Activated T-cell treated with anti-CD3 and anti-CD28 coated beads, Interleukin-2, amount 50 U/mL, for 72 hours (primary cell): ENCODE measurements at places on chromosomes 16 and 17. TPM values are rescaled to one million over a fixed set of nuclear protein-coding genes. Genes with fewer than 3 reads are reported as not detected.

DNA sequence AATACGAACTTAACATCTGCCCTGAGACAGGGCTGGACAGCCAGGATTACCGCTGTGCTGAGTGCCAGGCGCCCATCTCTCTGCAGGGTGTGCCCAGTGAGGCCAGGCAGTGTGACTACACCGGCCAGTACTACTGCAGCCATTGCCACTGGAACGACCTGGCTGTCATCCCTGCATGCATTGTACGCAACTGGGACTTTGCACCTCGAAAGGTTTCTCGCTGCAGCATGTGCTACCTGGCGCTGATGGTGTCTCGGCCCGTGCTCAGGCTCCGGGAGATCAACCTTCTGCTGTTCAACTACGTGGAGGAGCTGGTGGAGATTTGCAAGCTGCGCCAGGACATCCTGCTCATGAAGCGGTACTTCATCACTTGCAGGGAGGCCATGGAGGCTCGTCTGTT lies 33.7 kb downstream of the CDRT15L2 start:
- H3K4me3 ChIP-seq, result no peak overlapping the region
- H3K4me1 ChIP-seq, result no peaks in the 10 kb centered on the region
- no peak overlapping the region for H3K27ac ChIP-seq
- H3K27me3 ChIP-seq, result no peaks in the 10 kb centered on the region
- H3K36me3 ChIP-seq, result no peaks in the 10 kb centered on the region
- no peak for DNase-seq

- peaks cover 32% of the 10 kb centered on the region for H3K4me1 ChIP-seq
- no peak for DNase-seq
- peaks cover 2% of the 10 kb centered on the region for H3K36me3 ChIP-seq
- peak overlapping the region; percentile 33 for H3K4me3 ChIP-seq
- H3K27me3 ChIP-seq, result no peaks in the 10 kb centered on the region
- peak overlapping the region; percentile 76 for H3K27ac ChIP-seq
Observed at GRCh38 chr17:7853691-7854038, 1.2 kb upstream of the TMEM88 start.

- H3K36me3 ChIP-seq, result peaks cover 32% of the 10 kb centered on the region
- H3K4me1 ChIP-seq, result peaks cover 43% of the 10 kb centered on the region
- no peaks in the 10 kb centered on the region for H3K27me3 ChIP-seq
Observed at GRCh38 chr17:72711521-72712310, 380.8 kb downstream of the SLC39A11 start.

The GDPD1 gene
- total RNA-seq, result 3.0 TPM

DNA sequence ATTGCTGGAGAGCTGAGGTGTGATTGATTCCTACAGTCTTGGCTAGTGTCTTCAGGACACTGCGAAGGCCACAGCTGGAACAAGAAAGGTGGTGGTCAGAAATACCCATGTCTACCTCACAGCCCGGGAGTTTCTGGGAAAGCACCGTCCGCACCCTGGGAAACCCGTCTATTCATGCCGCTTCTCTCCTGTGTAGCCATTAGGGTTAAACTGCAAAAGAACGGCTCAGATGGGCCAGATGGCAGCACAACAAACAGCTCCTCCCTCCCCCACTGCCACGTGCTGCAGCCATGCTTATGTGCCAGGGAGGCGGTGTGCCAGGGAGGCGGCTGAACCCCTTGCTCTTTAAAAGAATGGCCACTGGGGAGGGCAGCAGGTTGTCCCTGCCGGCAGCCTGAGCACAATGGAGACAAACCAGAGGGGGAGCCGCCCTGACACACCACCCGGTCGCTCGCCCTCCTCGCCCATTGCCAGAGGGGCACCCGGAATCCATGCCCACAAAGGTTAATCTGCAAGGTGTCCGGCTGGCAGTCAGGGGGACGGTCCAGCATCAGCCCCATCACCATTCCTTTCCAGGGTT lies 65.2 kb downstream of the CYTH1 start:
- peak overlapping the region; percentile 59 for H3K27ac ChIP-seq
- H3K36me3 ChIP-seq, result no peaks in the 10 kb centered on the region
- H3K27me3 ChIP-seq, result no peaks in the 10 kb centered on the region
- H3K4me1 ChIP-seq, result peaks cover 95% of the 10 kb centered on the region
- H3K4me3 ChIP-seq, result peak overlapping the region; percentile 70
- DNase-seq, result no peak

The KRTAP9-4 gene
- total RNA-seq, result not detected

The HS3ST3B1 gene
- total RNA-seq, result 17.1 TPM

DNA sequence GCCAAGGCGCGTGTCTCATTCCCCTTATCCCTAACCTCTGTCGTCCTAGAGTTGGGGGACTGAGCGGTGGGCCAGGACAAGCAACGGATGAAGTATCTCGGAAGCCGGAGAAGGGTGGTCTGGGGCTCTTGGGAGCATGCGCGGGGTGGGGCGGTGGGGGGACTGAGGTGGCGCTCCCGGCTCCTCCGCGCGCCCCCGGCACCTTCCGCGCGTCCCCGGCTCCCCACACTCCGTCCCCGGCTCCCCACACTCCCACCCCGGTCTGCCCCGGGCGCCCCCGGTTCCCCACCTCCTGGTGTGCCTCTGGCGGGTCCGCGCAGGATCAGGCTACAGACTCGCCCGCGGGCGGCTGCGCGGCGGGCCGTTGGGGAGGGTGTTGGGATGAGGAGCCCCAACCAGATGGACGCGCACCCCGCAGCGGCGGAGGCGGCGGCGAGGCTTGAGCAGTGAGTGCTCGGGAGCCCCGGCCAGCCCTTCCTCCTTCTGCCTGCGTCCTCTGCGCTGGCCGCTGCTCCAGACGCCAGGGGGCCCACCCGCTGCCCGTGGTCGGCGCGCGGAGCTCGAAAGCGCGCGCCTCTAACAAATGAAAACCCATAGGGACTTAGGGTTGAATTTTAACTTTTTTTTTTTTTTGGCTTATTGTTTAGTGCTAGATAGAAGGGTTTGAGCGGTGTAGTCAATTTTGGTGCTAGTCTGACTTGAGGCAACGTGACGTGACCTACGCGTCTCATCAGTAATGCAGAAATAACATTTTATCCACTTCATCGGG lies 5.6 kb upstream of the CRYM start:
- peaks cover 70% of the 10 kb centered on the region for H3K27me3 ChIP-seq
- DNase-seq, result peak; percentile 10
- H3K4me1 ChIP-seq, result no peaks in the 10 kb centered on the region
- H3K36me3 ChIP-seq, result peaks cover 4% of the 10 kb centered on the region
- no peak overlapping the region for H3K27ac ChIP-seq

- no peaks in the 10 kb centered on the region for H3K36me3 ChIP-seq
- H3K27ac ChIP-seq, result no peak overlapping the region
- H3K4me1 ChIP-seq, result peaks cover 25% of the 10 kb centered on the region
- no peaks in the 10 kb centered on the region for H3K27me3 ChIP-seq
Observed at GRCh38 chr17:82018989-82019689, 3.5 kb downstream of the CENPX start.

DNA sequence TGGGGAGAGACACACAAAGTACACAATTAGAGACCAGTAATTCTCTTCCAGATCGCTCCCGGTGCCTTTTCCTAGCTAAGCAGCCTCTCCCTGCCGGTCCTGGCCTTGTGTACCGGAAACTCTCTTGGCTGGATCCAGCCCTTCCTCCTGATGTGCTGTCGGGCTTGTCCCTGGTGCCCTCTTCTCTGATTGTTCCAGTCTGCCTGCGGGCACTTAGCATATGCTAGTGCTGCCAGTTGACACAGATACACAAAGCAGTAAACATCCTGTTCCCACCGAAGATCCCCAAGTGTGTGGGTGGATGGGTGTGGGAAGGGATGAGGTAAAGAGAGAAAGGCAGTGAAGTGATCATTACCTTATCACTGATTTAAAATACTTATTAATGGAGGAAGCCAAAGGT lies 9.7 kb downstream of the HS3ST3B1 start:
- peak overlapping the region; percentile 20 for H3K27ac ChIP-seq
- H3K4me3 ChIP-seq, result peak overlapping the region; percentile 88
- no peak for DNase-seq
- no peaks in the 10 kb centered on the region for H3K27me3 ChIP-seq
- peaks cover 47% of the 10 kb centered on the region for H3K4me1 ChIP-seq
- peaks cover 7% of the 10 kb centered on the region for H3K36me3 ChIP-seq

The C1QTNF8 gene
- total RNA-seq, result not detected

DNA sequence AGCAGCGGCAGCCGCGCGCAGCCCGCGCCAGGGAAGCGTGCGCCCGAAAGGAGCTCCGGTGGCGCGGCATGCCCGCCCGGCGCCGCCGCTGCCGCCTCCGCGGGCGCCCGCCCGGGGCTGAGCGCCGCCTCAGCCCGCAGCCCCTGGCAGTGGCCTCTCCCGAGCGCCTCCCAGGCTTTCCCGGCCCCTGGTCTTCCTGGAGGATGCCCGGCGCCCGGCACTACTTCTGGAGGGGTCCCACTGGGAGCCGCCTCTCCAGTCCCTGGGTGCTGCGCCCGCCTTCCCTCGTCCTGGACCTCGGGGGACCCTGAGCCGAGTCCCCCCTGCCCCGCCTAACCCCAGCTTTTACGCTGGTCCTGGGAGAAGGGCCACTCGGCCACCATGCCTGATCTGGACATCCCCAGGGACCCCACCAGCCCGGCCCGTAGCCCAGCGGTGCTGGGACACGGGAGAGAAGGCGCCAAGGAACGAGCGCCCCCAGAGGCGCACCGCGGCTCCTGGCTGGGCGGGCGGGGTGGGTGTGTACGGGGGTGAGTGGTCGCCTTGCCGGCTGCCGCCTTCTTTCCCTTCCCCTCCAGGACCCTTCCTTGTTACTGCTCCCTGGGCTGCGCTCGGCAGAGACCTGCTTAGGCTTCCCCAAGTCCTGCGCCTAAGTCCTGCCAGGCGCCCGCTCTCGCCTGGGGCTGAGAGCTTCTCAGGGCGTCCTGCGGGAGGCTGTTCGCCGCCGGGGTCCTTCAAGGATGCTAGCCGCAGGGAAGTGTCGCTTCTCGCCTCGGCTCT lies 704 bp downstream of the ASIC2 start:
- peaks cover 6% of the 10 kb centered on the region for H3K4me1 ChIP-seq
- H3K36me3 ChIP-seq, result no peaks in the 10 kb centered on the region
- H3K4me3 ChIP-seq, result peak overlapping the region; percentile 56
- H3K27ac ChIP-seq, result no peak overlapping the region

DNA sequence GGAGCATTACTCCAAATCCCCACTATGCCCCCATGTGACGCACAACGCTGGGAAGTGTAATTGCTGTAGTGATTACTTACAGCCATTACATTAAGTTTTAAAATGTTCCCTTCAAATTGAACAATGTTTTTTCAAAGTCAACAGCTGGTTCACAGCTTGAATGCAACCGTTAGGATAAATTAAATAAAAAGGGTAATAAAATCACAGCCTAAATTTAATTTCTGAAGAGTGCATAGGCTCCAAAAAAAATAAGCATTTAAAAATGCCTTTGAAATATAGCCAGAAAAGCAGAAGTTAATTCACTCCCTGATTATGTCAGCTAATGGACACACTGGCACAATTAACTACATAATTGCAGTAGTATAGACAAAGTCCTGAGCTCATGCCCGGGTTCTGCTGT lies 50.5 kb upstream of the KDM8 start:
- H3K36me3 ChIP-seq, result no peaks in the 10 kb centered on the region
- H3K27me3 ChIP-seq, result no peaks in the 10 kb centered on the region
- no peak overlapping the region for H3K4me3 ChIP-seq
- peaks cover 24% of the 10 kb centered on the region for H3K4me1 ChIP-seq
- no peak overlapping the region for H3K27ac ChIP-seq

GRCh38 chr17:6506679-6507231 lies 49.6 kb downstream of the PITPNM3 start:
- H3K4me1 ChIP-seq, result no peaks in the 10 kb centered on the region
- H3K27ac ChIP-seq, result no peak overlapping the region
- DNase-seq, result no peak
- H3K4me3 ChIP-seq, result no peak overlapping the region
- H3K27me3 ChIP-seq, result no peaks in the 10 kb centered on the region

The VAT1L gene
- 0.07 TPM for total RNA-seq

DNA sequence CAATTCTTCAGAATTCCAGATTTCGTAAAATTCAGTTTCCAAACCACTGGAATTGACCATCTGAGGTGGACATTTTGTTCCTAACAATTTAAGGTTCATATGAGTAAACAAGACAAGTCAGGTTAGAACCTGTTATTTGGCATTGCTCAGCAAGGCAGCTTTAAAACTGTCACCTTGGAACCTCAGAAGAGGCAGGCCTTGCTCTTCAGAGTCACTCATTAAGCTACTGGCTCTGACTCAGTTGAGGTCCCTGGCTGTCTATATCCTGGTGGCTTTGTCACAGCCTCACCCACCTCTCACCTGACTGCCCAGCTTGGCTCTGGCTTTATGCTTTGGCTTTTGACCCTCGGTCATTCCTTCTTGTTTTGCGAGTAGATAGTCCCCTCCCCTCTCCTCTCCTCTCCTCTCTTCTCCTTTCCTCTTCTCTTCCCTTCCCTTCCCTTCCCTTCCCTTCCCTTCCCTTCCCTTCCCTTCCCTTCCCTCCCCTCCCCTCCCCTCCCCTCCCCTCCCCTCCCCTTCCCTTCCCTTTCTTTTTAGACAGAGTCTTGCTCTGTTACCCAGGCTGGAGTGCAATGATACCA lies 238.4 kb downstream of the SHISA9 start:
- no peaks in the 10 kb centered on the region for H3K4me1 ChIP-seq
- no peaks in the 10 kb centered on the region for H3K27me3 ChIP-seq
- no peaks in the 10 kb centered on the region for H3K36me3 ChIP-seq
- H3K4me3 ChIP-seq, result no peak overlapping the region

DNA sequence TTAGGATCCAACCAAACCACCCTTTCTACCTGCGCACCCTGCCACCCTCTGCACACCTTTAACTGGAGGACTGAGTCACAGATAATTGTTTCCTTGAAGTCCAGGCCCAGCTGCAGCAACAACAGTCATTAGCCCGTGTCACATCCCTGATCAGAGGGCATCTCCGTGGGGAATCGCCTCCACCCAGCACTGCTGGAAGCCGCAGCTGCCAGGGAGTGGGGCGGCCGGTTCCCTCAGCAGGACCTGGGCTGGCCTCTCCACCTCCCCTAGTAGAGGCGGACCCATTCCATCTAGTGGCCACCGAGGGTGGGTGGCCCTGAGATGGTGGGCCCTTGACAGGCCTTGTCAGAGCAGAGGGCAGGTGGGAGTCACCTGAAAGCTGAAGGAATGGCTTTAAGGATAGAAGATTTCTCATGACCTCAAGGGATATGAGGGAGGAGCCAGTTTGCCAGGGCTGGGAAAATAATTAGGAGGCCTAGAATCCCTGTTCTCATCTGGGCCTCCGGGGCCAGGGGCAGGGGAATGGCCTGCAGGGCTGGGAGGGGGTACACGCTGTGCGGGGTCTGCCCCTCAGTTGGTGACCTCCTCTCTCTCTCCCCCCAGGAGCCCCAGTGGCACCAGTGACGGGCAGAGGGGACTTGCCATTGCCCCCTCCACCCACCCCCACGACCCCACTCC lies 6.2 kb downstream of the PRSS53 start:
- no peak for DNase-seq
- H3K27me3 ChIP-seq, result no peaks in the 10 kb centered on the region
- no peaks in the 10 kb centered on the region for H3K36me3 ChIP-seq
- no peak overlapping the region for H3K27ac ChIP-seq

DNA sequence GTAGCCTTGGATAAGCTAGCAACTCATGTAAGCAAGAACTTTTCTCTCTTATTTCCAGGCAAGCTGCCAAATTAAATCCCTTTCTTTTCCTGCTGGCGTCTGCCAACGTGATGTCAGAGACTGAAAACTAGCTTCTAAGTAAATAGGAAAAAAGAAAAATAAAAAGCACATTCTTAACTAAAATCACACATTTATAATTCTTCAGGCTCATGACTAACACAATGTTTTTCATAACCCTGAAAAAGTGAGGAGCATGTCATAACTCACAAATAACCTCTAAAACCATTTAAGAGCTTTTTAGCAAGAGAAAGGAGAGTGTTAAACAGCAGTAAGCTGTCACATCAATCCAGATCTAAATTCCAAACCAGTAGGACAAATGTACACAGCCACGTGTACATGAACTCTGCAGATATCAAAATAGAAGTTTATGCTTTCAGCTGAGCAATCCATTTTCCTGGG lies 110.0 kb downstream of the N4BP1 start:
- DNase-seq, result no peak
- H3K4me3 ChIP-seq, result no peak overlapping the region
- H3K4me1 ChIP-seq, result no peaks in the 10 kb centered on the region
- H3K36me3 ChIP-seq, result no peaks in the 10 kb centered on the region
- H3K27me3 ChIP-seq, result no peaks in the 10 kb centered on the region
- no peak overlapping the region for H3K27ac ChIP-seq
